ENCODE measurements at places on chromosomes 12 and 14.
A peak's percentile ranks its signal among the peaks of the same experiment; 100 is the strongest.

DNA sequence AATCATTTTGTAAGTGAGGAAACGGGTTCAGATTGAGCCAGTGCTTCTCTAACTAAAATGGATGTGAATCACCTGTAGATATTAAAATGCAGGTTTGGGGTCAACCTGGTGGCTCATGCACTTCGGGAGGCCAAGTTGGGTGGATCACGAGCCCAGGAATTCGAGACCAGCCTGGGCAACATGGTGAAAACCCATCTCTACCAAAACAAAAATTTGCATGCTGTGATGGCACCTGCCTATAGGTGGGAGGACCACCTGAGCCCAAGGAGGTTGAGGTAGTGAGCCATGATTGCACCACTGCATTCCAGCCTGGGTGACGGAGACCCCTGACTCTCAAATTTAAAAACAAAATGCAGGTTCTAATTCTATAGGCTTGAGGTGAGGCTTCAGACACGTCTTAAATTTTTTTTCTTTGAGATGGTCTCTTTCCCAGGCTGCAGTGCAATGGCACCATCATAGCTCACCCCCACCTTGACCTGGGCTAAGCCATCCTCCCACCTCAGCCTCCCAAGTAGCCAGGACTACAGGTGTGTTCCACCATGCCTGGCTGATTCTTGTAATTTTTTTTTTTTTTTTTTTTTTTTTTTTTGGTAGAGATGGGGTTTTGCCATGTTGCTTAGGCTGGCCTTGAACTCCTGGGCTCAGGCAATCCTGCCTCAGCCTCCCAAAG is 9.0 kb downstream of the TUBA1C start:
- DNase-seq, result no peak

DNA sequence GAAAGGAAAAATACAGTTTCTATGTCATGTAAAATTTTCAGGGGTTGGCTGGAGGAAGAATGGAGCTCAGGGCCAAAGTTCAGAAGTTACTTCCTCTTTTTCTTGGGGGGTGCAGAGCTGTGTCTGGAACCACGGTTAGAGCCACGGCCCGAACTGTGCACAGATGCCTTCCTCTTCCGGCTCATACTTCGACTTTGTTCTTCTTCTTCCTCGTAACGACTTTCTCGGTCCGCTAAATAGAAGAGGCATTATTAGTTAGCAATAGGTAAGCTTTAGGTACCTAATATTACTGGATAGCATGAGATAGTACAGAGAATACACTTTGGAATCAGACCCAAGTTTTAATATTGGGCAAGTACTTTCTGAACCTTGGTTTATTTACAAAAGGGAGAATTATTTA is 31.2 kb downstream of the SUPT16H start:
- no peak for DNase-seq

- DNase-seq, result no peak
Observed at GRCh38 chr12:15972894-15973293, 61.8 kb downstream of the DERA start.

GRCh38 chr14:95504135-95505029 is 12.1 kb downstream of the SYNE3 start:
- no peak for DNase-seq

DNA sequence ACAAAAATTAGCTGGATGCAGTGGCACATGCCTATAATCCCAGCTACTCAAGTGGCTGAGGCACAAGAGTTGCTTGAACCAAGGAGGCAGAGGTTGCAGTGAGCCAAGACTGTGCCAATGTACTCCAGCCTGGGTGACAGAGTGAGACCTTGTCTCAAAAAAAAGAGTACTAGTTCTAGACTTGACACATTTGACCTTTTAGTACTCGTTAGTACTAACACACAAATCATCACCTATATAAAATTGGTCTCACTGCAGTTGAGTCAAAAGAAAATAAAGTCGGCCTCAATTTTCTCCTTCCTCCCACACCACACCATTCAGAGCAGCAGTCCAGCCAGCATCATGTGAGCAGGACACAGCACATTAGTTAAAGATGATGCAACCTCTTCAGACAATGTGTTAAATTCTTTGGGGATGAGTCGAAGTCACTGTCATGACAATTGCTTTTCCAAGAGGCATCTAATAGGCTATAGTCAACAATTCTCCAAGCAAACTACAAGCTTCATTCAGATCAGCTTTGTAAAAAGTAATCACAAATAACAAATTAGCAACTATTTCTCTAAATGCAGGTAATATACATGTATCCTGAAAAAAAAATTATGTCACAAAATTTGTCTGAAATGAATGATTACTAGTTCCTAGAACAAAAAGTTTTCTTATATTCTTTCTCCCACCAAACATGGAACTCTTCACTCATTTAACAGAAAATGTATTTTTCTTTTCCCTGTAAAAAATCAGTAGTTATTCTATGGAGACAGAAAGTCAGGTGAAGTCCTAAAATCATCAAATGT is 55.6 kb downstream of the CLIP1 start:
- DNase-seq, result peak; percentile 94

DNA sequence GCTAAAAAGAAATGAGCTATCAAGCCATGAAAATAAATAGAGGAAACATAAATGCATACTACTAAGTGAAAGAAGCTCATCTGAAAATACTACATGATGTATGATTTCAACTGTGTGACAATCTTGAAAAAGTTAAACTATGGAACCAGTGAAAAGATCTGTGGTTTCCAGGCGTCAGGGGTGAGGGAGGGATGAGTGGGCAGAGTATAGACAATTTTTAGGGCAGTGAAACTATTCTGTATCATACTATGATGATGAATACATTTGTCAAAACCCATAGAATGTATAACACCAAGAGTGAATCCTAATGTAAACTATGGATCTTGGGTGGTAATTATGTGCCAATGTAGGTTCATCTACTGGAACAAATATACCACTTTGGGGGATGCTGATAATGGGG is 21.3 kb downstream of the SPX start:
- no peak for DNase-seq
